ENCODE measurements at places on chromosomes 2 and 18.

GRCh38 chr2:65562890-65563289 is 130.5 kb upstream of the SPRED2 start:
- DNase-seq, result no peak

DNA sequence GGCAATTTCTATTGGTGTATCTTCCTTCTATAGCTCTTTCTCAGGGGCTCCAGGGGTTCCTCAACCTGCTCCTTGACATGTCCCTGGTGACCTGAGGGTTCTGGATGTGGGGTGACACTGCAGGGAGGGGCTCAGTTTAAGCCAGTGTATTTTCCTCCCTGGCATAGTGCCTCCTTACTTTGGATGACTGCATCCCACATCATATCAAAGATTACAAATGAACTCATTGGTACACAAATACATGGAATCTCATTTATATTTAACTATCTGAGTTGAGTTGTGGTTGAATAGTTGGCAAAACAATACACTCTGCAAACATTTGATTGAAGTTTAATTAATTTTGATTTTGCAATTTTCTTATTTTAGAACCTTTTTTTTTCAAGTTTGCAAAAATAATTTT is 268.2 kb upstream of the SKOR2 start:
- no peak for DNase-seq

- no peak for DNase-seq
These were observed 111.2 kb downstream of the FARSB start for GRCh38 chr2:222544661-222545060.

GRCh38 chr2:44740678-44741077 is 200.8 kb upstream of the SIX3 start:
- no peak for DNase-seq

- DNase-seq, result no peak
These were observed 506.8 kb upstream of the ZEB2 start for GRCh38 chr2:145026456-145027455.

DNA sequence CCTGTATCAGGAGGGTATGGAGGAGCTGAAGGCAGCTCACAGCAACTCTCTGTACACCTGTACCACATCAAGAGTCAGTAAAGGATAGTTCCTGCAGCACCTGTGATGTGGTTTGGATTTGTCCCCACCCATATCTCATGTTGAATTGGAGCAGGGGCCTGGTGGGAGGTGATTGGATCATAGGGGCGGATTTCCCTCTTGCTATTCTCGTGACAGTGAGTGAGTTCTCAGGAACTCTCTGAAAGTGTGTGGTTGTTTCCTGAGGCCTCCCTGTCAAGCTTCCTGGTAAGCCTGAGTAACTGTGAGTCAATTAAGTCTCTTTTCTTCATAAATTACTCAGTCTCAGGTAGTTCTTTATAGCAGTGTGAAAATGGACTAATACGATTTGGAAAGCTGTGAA is 28.9 kb downstream of the OSBPL1A start:
- no peak for DNase-seq

DNA sequence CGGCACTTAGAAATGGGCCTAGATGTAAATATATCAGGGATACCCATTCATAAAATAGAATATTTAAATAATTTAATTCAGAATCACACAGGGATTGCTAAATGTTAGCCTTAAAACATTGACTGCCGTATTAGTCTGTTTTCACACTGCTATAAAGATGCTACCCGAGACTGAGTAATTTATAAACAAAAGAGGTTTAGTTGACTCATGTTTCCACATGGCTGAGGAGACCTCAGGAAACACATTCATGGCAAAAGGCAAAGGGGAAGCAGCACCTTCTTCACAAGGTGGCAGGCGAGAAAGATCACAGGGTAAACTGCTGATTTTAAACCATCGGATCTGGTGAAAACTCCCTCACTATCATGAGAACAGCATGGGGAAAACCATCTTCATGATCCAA is 223.6 kb upstream of the GULP1 start:
- DNase-seq, result no peak

DNA sequence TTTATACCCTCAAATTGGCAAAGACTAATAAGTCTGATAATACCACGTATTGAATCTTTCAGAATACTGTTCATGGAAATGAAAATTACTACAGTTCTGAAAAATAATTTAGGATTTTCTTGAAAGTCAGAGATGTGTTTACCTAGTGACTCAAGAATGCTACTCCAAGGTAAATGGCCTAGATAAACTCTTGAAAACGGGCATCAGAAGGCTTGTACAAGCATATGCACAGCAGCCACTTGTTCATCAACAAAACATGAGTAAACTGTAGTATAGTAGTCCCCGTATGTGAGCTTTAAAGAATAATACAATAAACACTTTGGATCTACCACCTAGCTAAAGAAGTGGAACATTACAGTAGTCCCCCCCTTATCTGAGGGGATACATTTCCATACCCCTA is 157.5 kb downstream of the THADA start:
- DNase-seq, result no peak

GRCh38 chr2:150168595-150169236 is 318.8 kb downstream of the RND3 start:
- DNase-seq, result no peak

DNA sequence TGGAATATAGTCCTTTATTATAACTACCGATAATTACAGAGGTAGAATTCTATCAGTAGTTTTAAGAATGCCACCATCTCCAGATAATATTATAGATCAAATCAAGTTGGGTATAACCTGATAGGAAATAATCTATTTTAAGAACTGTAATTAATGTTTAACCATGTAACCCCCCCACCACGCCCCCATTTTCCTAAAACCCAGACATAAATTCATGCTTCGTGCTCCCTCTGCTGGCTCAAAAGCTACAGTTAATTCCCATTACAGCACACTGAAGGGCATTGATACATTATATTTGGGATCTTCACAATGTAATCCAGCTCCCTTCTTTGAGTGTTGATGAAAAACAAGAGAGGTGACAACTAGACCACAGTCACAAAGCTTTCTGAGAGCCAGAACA is 228.0 kb upstream of the SMAD7 start:
- no peak for DNase-seq

DNA sequence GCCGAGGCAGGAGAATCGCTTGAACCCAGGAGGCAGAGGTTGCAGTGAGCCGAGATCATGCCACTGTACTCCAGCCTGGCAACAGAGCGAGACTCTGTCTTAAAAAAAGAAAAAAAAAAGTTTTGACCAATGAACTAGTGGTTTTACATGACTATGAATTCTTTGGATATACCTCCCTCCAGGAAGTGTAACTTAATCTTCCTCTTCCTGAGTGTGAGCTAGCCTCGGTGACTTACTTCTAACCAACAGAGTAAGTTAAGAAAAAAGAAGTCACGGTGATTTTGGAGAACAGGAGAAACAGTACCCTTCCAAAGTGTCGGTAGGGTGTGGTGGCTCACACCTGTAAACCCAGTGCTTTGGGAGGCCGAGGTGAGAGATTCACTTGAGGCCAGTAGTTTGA is 7.1 kb downstream of the TIA1 start:
- no peak for DNase-seq

GRCh38 chr18:21763846-21764646 is 23.5 kb downstream of the MIB1 start:
- no peak for DNase-seq

DNA sequence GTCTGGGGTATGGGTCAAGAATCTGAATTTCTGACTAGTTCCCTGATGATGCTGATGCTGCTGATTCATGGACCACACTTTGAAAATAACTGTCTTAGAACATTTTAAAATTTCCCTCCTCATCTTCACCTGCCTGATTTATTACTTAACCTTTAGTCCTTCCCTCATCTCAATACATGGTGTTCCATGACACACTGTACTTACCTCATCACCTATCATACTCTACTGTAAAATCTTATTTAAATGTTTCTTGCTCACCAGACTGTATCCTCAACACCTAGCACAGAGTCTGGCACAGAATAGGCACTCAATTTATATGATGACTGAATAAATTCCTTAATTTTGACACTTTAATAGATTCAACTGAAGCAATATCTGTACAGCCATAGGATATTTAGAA is 95.7 kb downstream of the FAM161A start:
- no peak for DNase-seq

DNA sequence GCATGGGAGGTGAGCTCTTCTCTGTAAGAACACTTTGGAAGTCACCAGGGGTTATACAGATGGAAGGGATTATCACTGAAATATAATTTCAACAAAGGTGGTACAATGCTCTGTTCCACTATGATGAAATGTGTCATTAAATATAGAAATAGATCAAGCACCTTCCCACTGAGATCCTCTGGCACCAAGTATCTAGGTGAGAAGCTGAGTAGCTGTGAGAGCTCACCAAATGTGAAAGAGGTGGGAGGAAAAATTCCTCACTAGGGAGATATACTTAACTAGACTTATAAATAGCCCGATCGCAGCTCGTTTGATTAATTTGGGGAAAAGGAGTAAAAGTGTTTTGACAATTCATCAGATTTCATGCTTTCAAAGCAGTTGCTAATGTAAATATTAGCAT is 247.6 kb downstream of the SMAD2 start:
- no peak for DNase-seq

DNA sequence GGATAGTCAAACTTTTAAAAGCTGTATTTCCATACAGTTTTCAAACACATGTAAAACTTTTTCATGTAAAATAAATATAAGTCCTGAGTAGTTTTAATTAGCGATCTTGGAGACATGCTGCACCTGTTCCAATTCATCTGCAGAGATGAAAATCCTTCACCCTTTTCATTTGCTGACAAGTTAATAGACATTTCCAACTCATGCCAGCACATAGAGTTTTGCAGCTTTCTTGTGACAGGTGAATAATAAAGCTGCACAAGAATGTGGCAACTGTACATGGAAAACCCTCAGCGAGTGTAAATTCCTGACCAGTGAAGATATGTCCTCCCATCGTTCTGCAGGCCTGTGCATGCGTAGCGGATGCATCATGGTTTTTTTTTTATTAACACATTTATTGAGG is 771.4 kb downstream of the TDRD15 start:
- DNase-seq, result no peak

GRCh38 chr18:8870528-8870927 is 165.2 kb downstream of the MTCL1 start:
- DNase-seq, result no peak

GRCh38 chr2:152846697-152847470 is 128.5 kb downstream of the ARL6IP6 start:
- no peak for DNase-seq
